ENCODE measurements at places on chromosomes 3 and 15.

GRCh38 chr3:1082108-1082507 is 10.7 kb upstream of the CNTN6 start:
- DNase-seq: peak; percentile 3

DNA sequence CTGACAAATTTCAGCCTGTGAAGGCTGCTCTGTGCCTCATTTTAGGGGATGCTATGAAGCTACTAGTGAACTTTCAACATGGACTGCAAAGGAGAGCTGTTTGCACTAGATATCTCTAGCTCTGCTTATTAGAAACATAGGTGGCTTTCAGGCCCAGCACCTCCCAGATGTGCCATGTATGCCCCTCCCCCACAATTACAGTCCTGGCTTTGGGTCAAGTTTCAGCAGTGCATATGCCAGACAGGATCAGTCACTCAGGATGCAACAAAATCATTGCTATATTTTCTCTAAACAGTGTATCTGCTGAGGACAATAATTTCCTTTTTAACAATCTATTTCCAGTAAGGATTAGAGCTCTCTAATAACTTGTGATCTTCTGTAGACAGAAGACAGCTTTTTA is 178.8 kb upstream of the STAC start:
- no peak for DNase-seq

DNA sequence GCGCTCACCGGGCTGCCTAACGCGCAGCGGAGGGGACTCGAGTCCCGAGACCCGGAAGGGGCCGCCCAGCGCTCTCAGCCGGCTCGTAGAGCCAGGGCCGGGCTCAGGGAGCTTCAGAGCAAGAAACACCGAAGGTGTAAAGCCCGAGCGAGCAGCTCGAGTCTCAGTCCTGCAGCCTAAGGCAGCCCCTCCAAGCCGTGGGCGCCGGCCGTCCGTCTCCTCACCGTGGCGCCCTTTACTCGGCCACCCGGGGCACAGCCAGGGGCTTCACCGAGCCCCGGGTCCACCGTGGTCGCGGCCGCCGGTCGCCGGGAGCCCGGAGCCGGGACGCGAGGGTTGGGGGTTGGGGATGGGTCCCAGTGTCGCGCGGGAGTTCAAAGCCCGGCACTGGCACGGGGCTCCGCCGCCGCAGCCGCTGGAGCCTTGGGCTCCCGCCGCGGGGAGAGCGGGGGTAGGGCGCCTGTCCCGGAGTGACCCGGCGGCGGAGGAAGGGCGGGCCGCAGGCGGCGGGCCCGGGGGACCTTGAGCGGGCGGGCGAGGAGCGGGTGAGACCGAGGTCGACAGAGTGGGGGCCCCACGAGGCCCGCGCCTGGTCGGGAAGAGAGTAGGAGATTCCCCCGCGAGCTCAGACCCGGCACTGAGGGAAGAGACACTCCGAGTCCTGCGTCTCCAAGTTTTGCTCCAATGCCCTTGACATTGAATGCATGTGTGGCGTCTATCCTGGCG is 26.9 kb upstream of the THRB start:
- no peak for DNase-seq

DNA sequence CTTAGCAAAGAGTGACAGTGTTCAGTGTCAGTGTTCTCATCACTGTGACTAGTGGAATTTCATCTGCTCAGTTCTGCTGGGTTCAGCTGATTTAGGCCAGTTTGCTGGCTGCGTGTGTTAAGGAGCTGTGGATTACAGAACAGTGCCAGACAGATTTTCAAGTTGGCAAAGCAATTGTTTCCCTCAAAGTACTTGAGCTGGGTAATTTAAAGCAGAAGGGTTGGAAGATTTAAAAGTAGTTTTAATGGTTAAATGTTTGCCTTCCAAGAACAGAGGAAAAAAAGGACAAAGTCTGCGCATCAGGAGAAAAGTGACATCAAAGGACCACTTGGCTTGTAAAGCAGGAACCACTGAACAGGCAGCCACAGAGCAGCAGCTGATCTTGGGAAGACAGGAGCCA is 8.7 kb downstream of the ESYT3 start:
- DNase-seq: no peak

- no peak for DNase-seq
Observed at GRCh38 chr3:147934451-147935180, 525.5 kb downstream of the ZIC1 start.

DNA sequence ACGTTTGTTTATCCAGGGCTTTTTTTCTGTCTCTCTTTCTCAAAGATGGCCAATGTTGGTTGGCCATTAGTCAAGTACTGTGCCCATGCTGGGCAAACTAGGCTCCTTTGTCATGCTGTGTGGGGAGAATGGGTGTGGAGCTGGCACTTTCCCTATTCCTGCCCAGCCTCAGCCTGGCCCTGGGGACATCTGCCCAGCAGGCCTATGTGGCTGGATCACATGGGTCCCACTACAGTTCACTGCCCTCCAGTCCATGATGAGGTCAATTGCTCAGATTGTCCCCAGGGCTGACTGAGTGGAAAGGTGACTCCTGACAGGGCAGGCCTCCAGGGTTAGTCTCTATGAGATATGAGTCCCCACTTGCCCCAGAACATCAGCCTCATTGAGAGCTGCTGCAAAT is 54.4 kb upstream of the HERC1 start:
- no peak for DNase-seq

DNA sequence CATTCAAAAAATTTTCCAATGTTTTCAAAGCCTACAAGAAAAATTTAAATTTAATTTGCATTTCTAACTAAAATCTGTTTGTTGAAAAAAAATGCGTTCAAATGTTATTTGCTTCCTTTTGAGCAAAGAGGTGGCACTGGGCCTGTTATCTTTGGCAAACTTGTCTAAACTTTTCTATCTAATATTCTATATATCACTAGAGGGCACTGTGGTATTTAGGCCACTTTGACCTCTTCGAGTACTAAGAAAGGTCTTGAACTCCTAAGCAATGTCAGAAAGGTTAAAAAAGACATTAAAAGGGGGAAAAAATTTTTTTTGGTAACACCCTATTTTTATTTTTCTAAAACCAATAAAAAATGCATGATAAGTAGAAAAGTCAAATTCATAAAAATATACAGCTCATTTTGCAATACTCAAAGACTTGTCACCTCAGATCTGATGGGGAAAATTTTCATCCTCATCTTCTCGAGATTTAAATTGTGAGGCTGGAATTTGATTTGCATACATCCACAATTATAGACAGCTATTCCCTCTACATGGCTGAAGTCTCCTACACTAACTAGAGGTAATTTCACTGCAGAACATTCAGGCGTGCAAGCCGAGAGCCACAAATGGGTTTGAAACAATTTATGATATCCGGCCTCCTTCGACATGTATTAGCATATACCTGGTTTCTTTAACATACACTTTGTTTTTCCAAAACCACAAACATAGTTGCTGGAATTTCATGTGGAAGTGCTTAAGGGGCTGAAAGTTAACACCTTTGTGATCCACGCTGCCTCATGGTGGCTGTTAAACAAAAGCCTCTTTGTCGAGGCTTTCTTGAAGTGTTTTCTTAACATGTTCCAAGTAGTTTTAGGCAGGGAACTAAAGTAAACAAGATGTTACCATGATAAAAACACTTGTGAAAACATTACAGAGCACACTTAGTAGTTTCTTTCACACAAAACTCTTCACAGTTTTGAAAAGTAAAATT is 576.4 kb downstream of the FOXP1 start:
- no peak for DNase-seq

DNA sequence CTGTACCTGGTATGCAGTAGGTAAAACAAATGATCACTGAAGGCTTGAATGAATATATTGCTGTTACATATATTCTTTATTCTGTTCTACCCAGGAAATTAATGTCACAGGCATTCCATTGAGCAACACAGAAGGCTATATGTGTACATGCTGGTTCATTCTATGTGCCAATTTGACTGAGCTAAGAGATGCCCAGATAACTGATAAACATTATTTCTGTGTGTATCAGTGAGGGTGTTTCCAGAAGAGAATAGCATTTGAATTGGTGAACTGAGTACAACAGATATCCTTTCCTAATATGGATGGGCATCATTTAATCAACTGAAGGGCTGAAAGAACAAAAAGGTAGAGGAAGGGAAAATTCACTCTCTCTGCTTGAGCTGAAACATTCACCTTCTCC is 886.8 kb downstream of the FHIT start:
- no peak for DNase-seq

GRCh38 chr3:68984011-68984530 is 29.4 kb downstream of the EOGT start:
- no peak for DNase-seq

DNA sequence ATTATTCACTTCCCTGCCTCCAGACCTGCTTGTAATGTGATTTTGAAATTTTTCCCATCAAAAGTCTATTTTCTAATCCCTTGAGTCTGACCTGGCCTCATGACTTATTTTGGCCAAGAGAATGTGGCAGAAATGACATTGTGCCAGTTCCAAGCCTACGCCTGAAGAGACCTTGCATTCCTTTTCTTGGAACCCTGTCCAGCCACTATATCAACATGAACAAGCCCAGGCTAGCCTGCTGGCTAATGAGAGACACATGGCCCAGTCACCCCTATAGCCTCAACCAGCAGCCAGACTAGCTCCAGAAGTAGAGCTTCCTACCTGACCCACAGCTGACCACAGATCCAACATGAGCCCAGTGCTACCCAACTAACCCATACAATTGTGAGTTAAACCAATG is 121.1 kb upstream of the ACP3 start:
- DNase-seq: no peak

DNA sequence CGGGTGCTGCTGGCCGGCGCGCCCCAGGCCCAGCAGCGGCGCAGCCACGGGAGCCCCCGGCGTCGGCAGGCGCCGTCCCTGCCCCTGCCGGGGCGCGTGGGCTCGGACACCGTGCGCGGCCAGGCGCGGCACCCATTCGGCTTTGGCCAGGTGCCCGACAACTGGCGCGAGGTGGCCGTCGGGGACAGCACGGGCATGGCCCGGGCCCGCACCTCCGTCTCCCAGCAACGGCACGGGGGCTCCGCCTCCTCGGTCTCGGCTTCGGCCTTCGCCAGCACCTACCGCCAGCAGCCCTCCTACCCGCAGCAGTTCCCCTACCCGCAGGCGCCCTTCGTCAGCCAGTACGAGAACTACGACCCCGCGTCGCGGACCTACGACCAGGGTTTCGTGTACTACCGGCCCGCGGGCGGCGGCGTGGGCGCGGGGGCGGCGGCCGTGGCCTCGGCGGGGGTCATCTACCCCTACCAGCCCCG is 777 bp downstream of the LOXL1 start:
- no peak for DNase-seq

DNA sequence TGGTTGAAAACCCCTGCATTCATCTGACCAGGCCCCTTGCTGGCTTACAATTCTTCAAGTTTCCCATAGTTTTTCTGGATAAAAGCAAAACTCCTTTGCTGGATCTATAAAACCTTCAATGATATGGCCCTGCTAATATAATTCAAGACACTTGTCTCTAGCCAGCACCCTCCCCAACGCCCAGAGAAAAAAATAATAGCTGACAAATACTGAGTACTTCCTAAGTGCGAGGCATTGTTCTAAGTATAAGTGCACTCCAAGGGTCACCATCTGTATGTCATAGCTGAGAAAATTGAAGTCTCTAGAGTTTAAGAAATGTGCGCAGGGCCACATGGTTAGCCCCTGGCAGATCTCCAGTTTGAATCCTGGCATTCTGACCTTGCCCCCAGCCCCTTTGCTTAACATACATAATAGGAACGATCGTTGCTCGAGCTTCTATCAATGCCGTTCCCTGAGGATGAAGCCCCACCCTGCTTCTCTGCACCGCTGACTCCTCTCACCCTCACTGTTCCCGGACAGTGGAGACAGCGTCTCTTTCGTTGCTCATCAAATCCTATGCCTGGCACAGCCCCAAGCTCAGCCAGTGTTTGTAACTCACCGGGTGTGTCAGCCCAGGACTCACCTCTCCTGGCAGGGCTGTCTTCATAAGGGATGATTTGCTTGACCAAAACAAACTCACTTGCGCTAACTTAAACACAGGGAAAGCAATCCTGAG is 377.1 kb upstream of the PROK2 start:
- DNase-seq: peak; percentile 37

DNA sequence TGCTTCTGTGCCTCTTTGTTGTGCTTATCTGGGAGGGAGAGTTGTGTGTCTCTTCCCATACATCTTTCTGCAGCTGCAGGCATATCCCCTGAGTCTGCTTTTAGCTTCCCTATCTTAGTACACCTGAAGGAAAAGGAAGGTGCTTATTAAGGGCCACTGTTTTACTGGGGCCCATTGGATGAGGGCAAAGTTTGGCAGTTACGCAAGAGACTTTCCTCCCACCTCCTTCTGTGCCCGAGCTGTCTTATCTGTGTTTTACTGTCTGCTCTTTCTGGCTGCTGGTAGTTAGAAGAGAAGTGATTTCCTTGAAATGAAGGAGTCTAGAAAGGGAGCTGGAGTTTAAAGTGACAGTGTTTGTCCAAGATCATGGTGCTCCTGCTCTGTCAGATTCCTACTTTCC is 66.5 kb downstream of the GABRG3 start:
- no peak for DNase-seq

DNA sequence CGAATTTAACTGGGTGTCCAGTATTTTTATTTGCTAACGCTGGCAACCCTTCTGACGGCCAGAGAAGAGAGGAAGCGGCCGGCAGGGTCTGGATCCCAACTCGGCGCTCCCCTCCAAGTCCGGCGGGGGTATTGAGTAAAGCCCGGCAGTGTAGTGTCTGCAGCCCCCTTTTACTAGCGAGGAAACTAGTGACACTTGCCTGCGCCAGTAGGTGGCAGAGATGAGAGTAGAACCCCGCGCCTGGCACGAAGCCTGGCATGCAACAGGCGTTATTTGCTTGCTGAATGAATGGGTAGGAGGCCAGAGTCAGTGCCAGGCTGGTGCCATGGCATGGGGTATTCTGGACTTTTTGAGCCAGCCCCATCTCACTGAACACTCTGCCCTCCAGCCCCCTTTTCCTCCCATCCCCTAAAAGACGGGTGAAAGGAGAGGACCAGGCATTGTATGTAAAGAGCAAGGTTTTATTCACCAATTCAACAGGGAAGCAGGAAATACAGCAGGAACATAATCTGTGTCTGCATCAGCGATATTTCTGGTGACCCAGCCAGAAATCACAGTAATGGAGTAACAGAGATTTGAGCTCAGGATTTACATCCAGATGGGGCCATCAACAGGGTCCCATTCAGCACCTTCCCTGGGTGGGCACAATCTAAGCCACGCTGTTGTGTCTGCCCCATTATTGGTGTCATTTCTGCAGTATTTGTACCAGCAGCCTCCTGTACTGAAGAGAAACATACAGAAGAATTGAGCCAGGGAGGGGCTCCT is 788 bp upstream of the WDR73 start:
- peak; percentile 66 for DNase-seq

DNA sequence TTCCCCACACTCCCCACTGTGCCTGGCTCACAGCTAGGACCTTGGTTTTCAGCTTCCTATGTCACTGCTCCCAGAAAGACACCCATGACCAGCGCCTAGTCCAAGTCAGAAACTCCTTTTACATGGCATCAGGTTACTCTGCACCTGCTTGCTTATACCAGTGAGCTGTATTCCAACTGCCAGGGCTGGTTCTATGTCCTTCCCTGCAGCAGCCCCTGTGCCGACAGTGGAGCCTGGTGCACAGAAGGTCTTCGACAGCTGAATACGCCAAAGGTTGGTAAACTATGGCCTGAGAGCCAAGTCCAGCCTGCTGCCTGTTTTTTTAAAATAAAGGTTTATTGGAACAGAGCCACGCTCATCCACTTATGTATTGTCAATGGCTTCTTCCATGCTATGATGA is 102.5 kb downstream of the IQSEC1 start:
- DNase-seq: no peak

Measured in H54 (cell line).